ENCODE measurements at places on chromosomes 4 and X.

DNA sequence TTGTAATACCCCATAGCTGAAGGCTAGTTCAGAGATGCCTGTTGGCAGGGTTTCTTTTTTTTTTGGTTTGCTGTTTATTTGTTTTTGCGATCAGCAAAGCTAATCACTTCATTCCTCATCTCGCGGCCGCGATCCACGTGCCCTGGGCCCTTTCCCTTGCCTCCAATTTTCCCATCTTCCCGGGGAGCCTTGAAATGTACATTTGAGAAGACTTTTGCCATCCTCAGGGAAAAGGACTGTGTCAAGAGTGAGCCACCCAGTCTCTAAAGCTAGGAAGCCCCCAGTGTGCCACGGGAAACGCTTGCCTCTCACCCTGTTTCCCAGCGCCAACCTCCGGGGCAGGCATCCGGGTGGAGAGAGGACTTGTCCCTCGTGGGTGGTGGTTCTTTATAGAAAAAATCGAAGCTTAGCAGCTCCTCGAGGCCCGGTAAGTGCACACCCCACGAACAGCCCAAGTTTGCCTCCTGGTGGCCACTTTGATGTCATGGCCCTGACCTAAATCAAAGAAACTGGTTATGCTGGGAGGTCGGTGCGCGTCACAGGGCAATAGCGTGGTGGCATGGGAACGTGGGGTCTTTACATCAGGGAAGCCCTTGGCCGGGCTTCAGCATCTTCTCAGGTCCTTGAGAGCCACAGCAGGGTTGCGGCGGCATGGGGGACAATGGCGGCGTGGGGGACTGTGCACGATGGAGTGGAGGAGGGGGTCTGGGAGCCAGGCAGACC lies 42.0 kb downstream of the MAP7D3 start:
- no peak for DNase-seq

GRCh38 chr4:180330521-180330920 lies 1912.7 kb upstream of the TENM3 start:
- no peak for DNase-seq

GRCh38 chr4:26139310-26139924 lies 181.4 kb upstream of the RBPJ start:
- DNase-seq: no peak

GRCh38 chr4:75025431-75025830 lies 92.5 kb downstream of the PARM1 start:
- DNase-seq: no peak

DNA sequence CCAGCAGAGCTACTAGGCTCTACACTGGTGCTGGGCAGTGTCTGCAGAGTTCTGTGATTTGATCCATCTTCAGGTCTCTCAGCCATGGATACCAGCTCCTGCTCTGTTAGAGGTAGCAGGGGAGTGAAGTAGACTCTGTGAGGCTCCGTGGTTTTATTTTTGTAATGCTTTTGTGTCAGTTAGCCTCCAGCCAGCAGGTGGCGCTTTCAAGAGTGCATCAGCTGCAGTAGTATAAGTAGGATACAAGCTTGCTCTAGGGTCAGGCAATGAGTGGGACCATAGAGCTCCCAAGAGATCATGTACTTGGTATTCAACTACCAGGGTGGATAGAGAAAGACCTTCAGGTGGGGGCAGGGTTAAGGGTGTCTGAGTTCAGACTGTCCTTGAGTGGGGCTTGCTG lies 362.5 kb upstream of the TRAM1L1 start:
- DNase-seq: no peak

DNA sequence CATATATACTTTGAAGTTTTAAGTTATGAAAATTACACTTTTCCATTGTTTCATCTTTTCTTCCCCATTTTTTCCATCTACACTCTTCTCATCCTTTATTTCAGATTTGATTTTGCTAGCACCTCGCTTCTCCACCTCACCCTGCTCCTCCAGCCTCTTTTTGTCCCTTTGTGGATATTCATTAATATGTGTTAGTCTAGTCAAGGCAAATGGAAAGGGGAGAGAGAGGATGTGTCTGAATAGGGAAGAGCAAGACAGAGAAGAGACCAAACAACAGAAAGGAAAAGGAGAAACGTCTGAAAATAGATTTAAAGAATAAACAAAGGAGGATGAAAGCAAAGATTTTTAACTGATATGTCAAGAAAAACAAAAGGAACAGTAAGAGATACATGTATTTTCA lies 24.1 kb downstream of the GPM6A start:
- no peak for DNase-seq

Measured in bone marrow (tissue), 2 donors.